ENCODE measurements at places on chromosomes 4 and X.
A peak's percentile ranks its signal among the peaks of the same experiment; 100 is the strongest.

GRCh38 chr4:898869-899555 is 33.1 kb downstream of the GAK start:
- DNase-seq = no peak

- no peak for DNase-seq
Observed at GRCh38 chrX:109873983-109874382, 128.9 kb upstream of the TMEM164 start.

DNA sequence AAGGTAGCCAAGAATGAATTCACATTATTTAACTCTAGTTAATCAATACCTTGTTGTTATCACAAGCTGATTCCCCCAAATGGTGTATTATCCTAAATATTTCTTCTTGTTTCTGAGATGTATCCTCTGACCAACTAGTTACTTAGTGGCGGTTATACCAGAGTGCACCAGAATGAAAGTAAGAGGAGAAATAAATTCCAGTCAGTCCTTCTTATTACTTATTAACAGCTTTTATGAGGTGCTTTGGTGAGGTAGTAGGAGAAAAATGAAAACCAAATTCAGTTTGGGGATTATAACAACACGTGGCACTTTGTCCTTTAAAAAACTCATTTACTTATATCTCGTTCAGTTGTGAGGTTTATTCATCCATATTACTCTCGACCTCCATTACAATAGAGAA is 101.9 kb downstream of the AMMECR1 start:
- no peak for DNase-seq

GRCh38 chrX:2596045-2596444 is 95.0 kb upstream of the CD99 start:
- DNase-seq = no peak

GRCh38 chr4:2245787-2246275 is 3.9 kb upstream of the HAUS3 start:
- DNase-seq = no peak

GRCh38 chr4:5422195-5422594 is 286.2 kb downstream of the EVC2 start:
- DNase-seq = no peak

GRCh38 chr4:8855818-8856245 is 15.8 kb downstream of the HMX1 start:
- DNase-seq = peak; percentile 59

DNA sequence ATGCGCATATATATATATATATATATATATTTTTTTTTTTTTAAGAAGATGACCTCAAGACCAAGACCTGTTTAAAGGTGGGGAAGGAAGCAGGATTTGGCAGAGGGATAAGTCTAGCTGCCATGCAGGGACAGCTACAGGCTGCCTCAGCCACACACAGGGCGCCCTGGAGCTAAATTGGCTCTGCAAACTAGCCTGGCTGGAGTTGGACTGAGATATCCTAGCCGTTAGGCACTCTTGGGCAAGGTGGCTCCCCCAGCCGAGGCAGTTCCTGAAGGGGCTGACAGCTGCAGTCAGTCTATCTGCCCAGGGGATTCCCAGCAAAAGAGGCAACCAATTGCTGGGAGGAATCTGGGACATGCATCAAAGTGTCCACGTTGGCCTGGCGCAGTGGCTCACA is 21.9 kb downstream of the TRIML1 start:
- DNase-seq = peak; percentile 4

- no peak for DNase-seq
Observed at GRCh38 chr4:104747635-104748034, 252.9 kb upstream of the CXXC4 start.
